SJSA1 (cell line): ENCODE measurements at places on chromosomes 4 and X. TPM values are rescaled to one million over a fixed set of nuclear protein-coding genes. Genes with fewer than 3 reads are reported as not detected.

GRCh38 chr4:2357821-2358745 lies 60.4 kb downstream of the ZFYVE28 start:
- no peak overlapping the region for H3K27ac ChIP-seq
- no peak overlapping the region for H3K4me3 ChIP-seq
- DNase-seq, result no peak
- H3K4me1 ChIP-seq, result no peaks in the 10 kb centered on the region
- H3K36me3 ChIP-seq, result no peaks in the 10 kb centered on the region
- no peaks in the 10 kb centered on the region for H3K27me3 ChIP-seq

Gene TMEM255A
- 0.16 TPM in 1 of 2 replicates, not detected in the other for total RNA-seq

- no peak overlapping the region for H3K27ac ChIP-seq
- no peaks in the 10 kb centered on the region for H3K4me1 ChIP-seq
- no peaks in the 10 kb centered on the region for H3K36me3 ChIP-seq
Measured at GRCh38 chr4:189237340-189237739, 703.3 kb upstream of the FRG1 start.

GRCh38 chr4:36064117-36064516 lies 180.2 kb downstream of the ARAP2 start:
- H3K4me3 ChIP-seq, result no peak overlapping the region
- H3K36me3 ChIP-seq, result no peaks in the 10 kb centered on the region
- no peaks in the 10 kb centered on the region for H3K4me1 ChIP-seq
- H3K27ac ChIP-seq, result no peak overlapping the region

GRCh38 chrX:140764401-140764919 lies 54.9 kb downstream of the LINC00632 start:
- H3K4me1 ChIP-seq, result no peaks in the 10 kb centered on the region
- H3K27ac ChIP-seq, result no peak overlapping the region
- no peak for DNase-seq
- H3K27me3 ChIP-seq, result no peaks in the 10 kb centered on the region
- no peak overlapping the region for H3K4me3 ChIP-seq
- no peaks in the 10 kb centered on the region for H3K36me3 ChIP-seq

DNA sequence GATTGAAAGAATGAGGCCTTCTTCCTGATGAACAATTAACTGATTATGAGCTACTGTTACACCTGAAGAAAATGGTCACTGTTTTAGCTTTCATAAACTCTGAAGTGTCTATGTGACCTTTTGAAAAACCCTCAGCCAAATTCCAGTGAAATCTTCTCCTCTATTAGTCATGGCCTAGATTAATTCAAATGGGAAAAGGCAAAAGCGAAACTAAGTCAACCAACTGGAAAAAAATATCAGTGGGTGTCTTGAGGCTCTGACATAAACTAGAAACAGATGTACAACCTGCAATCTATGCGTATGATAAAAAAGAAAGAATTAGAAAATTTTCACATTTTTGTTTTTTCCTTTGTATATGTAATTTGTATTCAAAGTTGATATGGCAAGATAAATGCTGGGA lies 169.4 kb upstream of the BANK1 start:
- no peak overlapping the region for H3K27ac ChIP-seq
- no peak overlapping the region for H3K4me3 ChIP-seq
- no peak for DNase-seq
- no peaks in the 10 kb centered on the region for H3K27me3 ChIP-seq

DNA sequence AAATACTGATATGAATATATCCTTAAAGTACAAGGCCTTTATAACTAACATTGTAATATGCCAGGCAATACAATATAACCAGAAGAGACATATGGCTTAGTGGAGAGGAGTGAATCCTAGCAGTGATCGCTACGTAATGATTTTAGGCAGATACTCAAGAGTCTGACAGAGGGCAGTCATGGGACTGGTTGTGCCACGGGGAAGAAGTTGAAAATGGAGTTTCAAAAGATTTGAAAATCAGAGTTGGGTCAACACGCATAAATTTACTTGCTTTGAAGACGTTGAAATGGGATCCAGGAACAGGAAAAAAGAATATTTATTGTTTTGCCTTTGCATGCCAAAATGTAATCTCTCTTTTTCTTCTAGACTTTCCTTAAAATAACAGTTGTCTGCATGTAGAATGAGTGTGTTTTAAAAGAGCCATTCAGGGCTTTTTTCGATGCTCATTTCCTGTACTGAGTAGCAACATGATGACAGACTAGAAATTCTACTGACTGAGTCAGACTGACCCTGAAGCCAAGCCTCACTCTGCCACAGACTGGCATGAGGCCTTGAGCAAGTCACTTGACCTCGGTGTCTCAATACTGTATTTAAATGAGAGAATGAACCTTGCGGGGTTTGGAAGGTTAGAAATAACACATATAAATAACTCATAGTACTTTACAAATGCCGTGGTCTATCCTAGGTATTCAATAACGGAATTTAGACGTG lies 8.1 kb upstream of the SMS start:
- no peaks in the 10 kb centered on the region for H3K27me3 ChIP-seq
- DNase-seq, result peak; percentile 70
- H3K4me1 ChIP-seq, result peaks cover 43% of the 10 kb centered on the region
- H3K27ac ChIP-seq, result peak overlapping the region; percentile 91
- no peaks in the 10 kb centered on the region for H3K36me3 ChIP-seq
- no peak overlapping the region for H3K4me3 ChIP-seq

DNA sequence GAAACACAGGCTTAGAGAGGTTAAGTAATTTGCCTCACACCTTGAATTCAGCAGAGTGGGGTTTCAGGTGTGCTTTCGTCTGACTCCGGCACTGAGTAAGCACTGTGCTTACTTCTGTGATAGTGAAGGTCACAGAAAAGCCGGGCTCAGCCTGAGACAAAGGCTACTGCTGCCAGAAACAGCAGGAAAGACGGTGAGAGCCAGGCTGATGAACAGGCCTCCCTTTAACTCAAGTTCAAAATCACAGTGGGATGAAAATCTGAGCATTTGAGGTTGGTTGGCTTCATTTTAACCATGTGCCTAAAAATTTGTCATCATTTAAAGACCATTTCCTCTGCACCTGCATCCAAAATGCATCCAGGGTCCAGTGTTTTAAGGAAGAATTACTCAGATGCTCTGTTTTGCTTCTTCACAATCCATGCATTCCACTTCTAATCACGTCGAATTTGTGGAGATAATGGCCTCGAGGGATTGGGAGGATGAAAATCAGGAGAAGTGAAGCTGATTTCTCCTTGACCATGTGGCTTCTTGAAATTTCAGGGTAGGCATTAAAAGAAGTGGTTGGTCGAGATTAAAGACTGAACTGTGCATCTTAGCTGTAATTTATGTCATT lies 121.2 kb upstream of the LNX1 start:
- no peaks in the 10 kb centered on the region for H3K36me3 ChIP-seq
- H3K27ac ChIP-seq, result no peak overlapping the region
- H3K4me3 ChIP-seq, result no peak overlapping the region
- no peaks in the 10 kb centered on the region; the same call in 1 of the 2 replicates for H3K4me1 ChIP-seq
- no peak for DNase-seq

- H3K4me1 ChIP-seq, result peaks cover 7% of the 10 kb centered on the region; the same call in 1 of the 2 replicates
- no peak for DNase-seq
- no peak overlapping the region for H3K27ac ChIP-seq
- no peaks in the 10 kb centered on the region for H3K27me3 ChIP-seq
- H3K36me3 ChIP-seq, result peaks cover 47% of the 10 kb centered on the region
Measured at GRCh38 chr4:1708581-1708980, 3.5 kb downstream of the SLBP start.

DNA sequence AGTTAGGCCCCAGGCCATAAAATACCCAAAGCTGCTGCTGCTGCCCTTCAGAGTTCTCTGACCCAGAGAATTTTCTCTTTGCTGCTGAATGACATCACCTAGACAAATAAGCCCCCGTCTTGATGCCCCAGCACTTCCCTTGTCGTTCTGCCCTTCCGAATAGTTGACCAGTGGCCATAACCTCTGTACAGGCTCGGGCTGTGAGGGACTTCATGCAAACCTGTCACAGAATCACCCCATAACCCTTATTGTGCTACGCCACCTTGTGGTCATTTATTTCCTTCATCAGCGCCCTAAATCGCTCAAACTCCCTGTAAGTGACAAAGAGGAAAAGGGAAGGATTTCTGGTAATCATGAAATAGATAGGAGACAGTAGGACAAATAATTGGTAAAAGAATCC lies 18.8 kb downstream of the SPACA5 start:
- H3K4me3 ChIP-seq, result no peak overlapping the region
- DNase-seq, result no peak
- H3K27me3 ChIP-seq, result no peaks in the 10 kb centered on the region
- no peaks in the 10 kb centered on the region for H3K4me1 ChIP-seq
- no peaks in the 10 kb centered on the region for H3K36me3 ChIP-seq
- no peak overlapping the region for H3K27ac ChIP-seq

GRCh38 chr4:17613761-17614415 lies 553 bp upstream of the MED28 start:
- H3K27ac ChIP-seq, result peak overlapping the region; percentile 61
- H3K4me1 ChIP-seq, result no peaks in the 10 kb centered on the region
- no peaks in the 10 kb centered on the region for H3K27me3 ChIP-seq
- 0 out of 2 replicates have a peak, but pooled peaks cover 3% of the 10 kb centered on the region for H3K36me3 ChIP-seq
- peak; percentile 52 for DNase-seq

GRCh38 chrX:48531358-48531959 lies 8.1 kb upstream of the TBC1D25 start:
- peaks cover 8% of the 10 kb centered on the region; the same call in 1 of the 2 replicates for H3K36me3 ChIP-seq
- H3K27ac ChIP-seq, result peak overlapping the region; percentile 74
- H3K4me3 ChIP-seq, result no peak overlapping the region
- peak; percentile 57 for DNase-seq
- no peaks in the 10 kb centered on the region for H3K27me3 ChIP-seq

Gene CAPN6
- 0.05 TPM in 1 of 2 replicates, not detected in the other for total RNA-seq
